ENCODE measurements at places on chromosomes 16 and 17.

DNA sequence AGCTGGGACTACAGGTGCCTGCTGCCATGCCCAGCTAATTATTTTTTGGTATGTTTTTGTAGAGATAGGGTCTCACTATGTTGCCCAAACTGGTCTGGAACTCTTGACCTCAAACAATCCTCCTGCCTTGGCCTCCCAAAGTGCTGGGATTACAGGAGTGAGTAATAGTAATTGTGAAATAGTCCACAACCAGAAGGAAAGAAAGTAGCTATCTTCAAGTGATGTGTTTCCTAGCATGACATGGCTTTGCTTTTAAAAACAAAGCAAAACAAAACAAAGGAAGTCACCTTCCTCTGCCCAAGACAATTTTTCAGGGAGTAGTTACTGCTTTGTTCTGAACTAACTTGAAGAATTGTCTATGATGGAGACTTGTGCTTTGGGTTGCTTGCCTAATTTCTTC is 27.0 kb downstream of the ATP6V0A1 start:
- no peak for DNase-seq

DNA sequence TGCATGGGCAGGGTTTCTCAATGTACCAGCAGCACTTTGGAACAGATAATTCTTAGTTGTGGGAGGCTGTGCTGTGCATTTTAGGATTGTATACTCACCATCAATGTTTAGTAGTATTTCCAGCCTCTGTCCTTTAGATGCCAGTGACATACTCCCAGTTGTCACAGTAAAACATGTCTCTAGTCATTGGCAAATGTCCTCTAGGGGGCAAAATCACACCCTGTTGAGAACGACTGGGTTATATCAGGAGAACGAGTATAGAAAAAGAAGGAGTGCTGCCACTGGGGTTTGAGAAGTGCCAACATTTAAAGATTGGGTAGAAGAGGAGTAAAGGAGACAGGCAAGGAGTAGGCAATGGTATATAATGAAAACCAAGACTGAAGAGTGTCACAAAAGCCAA is 37.9 kb upstream of the SMIM36 start:
- peak; percentile 86 for DNase-seq

- DNase-seq = no peak
Observed at GRCh38 chr16:73154063-73154870, 106.3 kb upstream of the ZFHX3 start.

DNA sequence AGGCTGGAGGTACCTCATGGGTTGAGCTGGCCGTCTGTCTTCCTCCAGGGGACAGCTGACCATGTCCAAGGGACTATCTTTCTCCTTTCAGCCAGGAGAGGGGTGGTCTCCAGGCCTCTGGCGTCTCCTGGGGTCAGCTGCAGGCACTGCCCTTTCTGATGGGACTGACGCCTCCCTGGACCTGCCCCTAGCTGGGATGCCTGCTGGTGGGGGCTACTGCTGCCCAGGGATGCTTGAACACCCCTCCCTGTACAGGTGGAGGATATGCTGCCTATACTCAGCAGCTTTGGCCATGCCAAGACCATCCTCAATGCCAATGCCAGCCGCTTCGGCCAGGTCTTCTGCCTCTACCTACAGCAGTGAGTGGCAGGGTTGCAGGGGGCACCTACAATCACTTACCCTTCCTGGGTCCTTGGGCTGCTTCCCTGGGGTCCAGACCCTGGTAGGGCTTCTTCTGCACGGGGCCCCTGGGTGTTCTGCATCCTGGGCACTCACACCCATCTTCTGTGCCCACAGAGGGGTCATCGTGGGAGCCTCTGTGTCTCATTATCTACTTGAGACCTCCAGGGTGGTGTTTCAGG is 4.2 kb downstream of the MYO15B start:
- no peak for DNase-seq

GRCh38 chr17:76968707-76969597 is 100.7 kb downstream of the MGAT5B start:
- DNase-seq = no peak

- DNase-seq = peak; percentile 24
Observed at GRCh38 chr17:62703261-62703775, 75.8 kb downstream of the MRC2 start.

DNA sequence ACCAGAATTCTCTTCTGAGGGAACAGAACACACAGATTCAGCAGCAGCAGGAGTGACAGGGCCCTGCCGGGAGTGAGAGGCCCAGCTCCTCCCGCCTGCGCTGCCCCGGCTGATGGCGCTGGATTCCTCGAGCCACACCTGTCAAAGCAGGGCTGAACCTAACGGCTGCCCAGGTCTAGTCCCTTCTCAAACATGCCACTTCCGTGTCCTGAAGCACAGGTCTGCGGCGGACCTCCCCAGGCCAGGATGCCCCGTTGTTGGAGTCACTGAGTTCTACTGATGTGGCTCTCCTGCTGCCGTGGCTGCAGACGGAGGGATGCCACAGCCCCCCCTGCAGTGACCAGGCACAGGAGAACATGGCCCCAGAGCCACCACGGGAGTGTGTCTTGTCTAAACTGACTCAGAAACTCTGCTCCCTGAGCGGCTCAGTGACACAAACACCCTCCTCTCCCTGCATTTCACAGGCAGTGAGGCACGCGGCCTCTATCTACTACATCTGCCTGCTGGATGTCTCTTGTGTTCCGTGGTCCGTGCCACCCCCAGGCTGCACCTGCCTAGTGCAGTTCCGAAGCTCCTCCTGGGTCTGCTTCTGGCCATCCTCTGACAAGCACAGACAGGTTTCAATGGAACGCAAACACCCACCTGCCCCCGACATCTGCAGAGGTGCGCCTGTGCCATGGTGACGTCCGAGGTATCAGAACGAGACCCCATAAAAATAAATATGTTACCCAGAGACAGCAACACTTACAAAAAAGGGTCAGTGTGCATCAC is 44.7 kb upstream of the DNAH17 start:
- DNase-seq = no peak

GRCh38 chr16:69662901-69663300 is 63.5 kb downstream of the NQO1 start:
- DNase-seq = no peak

Measured in SK-MEL-5 (cell line).